ENCODE measurements at places on chromosomes 12 and 14.

- DNase-seq: no peak
Measured at GRCh38 chr14:38357557-38357956, 101.7 kb upstream of the CLEC14A start.

DNA sequence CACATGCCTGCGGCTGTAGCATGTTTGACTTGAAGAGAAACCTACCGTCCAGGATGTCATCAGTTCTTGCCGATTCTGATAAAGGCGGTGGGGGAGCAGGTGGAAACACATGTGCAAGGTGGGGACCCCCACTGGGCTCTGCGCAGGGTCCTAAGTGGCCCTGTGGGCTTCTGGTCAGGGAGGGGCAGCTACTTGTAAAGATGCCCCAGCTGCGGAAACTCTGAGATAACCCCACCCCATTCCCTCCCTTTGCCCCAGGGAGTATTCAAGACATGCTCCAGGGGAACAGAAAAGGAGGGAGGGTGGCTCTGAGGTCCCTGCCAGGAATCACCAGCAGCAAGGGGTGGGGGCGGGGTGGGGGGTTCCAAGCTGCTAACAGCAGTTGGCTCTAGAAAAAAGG is 67.6 kb downstream of the PIWIL1 start:
- DNase-seq: no peak

DNA sequence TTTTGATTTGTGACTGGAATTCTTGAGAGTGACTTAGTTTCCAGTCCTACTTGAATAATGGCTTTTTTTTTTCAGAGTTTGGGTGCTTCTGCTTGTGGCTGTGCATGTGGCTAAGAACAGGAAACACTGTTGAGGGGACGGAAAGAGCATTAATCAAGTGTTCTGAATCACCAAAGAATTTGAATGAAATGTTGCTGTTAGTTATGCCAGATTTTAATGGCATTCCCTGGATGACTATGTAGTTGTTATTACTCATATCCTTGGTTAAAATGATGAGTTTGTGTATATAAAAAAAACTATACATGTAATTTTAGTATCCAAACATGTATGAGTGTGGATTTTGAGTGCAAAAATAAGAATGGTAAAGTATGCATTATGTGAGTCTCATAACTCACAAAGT is 347.9 kb downstream of the BCAT1 start:
- DNase-seq: no peak

GRCh38 chr12:41558671-41559070 is 370.6 kb downstream of the PDZRN4 start:
- DNase-seq: no peak

DNA sequence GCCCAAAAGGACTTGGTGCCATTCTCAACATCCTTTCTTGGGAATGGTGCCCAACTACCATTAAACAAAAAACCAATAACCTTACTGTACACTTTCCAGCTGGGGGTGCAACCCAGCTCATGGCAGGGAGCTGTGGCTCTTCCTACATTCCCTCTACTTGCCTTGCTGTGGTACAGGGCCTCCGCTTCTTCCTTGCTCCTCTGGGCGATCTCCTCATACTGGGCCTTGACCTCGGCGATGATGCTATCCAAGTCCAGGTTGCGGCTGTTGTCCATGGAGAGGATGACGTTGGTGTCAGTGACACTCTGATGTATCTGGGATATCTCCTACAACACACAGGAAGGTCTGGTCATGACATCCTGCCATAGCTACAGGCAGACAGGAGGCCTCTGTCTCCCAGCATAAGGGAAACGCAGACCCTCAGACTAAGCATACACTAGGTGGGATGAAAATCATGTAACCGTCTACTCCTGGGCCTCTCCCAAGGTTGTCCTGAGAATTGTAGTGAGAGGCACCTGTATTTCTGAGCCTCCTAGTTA is 3.9 kb downstream of the KRT2 start:
- no peak for DNase-seq

All from GM10248 (cell line).